AG04449 (cell line): ENCODE measurements at places on chromosomes 7 and 10.

GRCh38 chr10:26464632-26465280, 26.6 kb downstream of the APBB1IP start:
- no peak for DNase-seq

GRCh38 chr7:87206361-87206760, 13.2 kb downstream of the TMEM243 start:
- DNase-seq, result no peak

DNA sequence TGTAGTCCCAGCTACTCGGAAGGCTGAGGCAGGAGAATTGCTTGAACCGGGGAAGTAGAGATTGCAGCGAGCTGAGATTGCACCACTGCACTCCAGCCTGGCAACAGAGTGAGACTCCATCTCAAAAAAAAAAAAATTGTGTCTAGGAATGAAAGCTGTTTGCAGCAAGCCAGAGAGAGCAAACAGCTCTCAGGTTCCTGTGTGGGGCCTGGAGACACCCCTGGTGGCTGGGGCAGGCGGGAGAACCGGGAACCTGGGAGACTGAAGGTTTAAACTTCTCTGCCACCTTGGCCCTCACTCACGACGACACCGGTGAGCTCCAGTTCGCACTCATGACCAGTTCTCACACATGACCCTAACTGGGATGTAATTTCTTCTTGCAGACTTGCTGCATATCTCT, 13.2 kb upstream of the UNCX start:
- DNase-seq, result no peak

DNA sequence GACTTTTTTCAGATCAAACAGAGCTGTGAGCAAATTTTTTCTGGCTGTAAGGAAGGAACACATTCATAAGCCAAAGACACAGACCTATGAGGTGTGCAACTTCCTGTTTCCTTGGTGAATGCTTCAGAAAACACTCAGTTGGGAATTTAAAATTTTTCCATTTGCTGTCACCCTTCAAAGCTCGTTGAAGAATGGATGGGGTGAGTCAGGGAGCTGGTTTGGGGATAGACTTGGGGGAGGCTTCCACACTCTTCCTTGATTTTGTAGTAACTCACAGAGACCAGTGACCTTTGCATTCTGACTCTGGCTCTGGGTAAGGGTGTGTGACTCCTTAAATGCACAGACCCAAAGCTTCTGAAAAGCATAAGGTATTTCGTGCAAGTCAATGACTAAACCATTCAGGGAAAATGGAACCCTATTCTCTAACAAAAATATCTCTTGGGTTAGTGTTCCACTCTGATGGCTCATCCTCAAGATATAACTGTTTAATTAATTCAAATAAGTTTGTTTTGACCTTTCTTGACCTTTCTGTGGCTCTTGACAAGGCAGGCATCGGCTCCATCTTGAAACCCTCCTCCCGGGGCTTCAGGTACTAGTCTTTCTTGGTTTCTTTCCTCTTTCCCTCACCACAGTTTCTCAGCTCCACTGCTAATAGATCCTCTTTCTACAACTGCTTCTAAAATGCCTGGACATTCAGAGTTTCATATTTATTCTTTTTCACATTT, 227.8 kb upstream of the INHBA start:
- DNase-seq, result no peak

DNA sequence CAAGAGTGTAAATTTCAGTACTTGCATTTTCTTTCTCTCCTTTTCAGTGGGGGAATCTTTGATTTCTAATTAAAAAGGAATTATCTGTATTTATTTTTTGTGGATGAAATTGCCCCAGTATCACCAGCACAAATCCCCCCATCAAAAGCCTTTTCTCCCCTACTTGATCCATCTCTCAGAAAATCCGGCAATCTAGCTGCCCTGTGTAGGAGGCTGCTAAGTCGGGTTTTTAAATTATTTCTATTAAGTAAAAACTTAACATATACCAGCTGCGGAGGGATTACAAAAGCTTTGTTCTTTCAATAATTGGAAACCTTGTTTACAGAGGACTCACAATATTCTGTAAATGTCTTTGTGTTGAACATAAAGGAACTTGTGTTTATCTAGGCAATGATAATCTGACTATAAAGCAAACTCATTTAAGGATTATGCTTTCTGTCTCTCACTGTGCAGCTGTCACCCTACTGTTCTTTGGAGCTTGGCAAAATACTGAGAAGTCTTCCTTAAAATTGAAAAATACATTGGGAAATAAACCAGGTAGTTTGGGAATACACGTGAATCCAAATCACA, 177.4 kb upstream of the PRR15 start:
- no peak for DNase-seq

DNA sequence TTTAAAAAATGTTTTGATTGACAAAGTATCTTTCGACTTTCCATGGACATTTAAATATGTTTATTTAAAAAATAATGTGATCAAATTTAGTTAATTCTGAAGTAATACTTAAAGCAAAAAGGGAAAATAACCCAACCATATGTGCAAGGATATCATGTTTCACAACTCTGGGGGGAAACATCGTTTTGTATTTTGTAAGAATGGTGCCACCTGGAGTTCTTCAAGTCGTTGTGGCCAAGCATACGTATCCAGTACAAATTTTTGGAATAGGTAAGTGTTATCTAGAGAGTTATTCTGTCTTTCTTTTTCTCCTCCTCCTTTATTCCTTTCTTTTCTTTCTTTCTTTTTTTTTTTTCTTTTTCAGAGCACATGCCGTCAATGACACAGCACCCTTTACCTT, 176.2 kb upstream of the CSTF2T start:
- DNase-seq, result no peak

DNA sequence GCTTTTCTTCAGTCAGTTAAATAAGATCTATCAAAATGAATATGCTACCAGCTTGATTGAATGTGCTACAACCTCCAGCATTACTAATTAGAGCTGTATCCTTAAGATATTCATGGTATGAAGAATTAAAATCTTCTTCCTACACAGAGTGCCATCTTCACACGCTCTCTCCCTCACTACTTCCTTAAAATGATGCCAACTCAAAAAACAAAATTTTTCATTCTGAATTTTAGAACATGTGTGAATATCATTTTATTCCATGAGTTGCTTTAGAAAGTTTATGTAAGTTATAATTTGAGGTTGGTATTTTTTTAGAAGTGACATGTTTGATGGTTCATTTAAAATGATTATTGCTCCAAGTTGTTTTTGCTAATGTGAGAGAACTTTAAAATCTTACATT, 407.5 kb upstream of the CELF2 start:
- no peak for DNase-seq
